GM19239 (cell line): ENCODE measurements at places on chromosomes 5 and 9.

DNA sequence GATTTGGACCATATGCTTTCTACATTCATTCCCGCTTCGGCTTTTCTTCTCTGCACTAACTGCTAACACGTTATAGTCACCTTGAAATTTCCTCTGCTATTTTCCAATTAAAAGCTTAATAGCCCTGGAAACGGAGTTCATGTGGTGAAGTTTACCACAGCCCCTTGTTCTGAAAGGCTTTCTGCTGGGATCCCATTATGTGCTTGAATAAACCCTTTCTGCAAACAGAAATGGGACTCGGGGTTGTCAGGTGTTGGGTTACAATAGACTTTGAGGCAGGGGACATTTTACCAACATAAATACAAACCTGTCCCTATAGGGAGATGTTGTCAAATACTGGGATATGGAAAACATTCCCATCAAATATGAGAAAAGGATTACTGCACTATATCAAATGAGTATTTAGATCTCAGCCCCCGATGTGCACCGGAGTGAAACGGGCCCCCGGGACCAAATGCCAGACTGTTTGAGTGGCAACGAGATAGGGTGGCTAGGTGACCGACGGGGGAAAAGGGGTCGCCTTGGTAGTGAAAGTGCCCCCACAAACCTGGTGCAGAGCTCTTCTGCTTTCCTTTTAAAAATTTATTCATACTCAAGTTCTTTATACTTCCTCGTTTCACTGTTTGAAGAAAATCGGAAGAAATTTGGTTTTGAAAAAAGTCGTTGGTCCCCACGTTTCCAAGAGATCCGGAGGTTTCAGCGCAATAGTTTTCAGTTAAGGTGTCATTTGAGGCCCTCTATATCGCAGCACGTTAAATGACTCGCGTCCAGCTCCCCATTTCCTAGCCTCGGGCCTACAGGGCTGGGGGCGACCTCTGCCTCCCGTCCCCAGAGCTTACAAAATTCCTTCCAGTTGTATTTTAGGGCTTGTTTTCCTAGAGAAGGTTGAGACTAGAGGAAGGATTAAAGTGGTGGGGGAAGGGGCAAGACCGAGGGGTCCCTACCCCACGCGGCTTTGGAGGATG is 2.1 kb upstream of the DMRT3 start:
- no peak for DNase-seq

DNA sequence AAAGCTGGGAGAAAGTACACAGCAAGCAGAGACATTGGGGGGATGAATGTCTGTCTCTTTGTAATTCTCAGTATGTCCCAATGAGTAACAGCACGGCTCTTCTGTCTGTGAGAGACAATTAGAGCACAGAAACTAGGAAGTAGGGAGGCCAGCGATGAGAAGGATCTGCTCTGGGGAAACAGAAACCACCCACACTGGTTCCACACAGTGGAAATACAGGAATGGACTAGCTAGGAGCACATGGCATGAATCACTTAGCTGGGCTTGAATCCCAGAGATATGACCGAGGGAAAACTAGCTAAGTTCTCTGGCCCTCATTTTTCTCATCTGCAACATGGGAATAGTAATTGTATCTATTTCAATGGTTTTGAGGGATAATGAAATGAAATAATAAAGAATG is 895.9 kb downstream of the TLE4 start:
- no peak for DNase-seq

DNA sequence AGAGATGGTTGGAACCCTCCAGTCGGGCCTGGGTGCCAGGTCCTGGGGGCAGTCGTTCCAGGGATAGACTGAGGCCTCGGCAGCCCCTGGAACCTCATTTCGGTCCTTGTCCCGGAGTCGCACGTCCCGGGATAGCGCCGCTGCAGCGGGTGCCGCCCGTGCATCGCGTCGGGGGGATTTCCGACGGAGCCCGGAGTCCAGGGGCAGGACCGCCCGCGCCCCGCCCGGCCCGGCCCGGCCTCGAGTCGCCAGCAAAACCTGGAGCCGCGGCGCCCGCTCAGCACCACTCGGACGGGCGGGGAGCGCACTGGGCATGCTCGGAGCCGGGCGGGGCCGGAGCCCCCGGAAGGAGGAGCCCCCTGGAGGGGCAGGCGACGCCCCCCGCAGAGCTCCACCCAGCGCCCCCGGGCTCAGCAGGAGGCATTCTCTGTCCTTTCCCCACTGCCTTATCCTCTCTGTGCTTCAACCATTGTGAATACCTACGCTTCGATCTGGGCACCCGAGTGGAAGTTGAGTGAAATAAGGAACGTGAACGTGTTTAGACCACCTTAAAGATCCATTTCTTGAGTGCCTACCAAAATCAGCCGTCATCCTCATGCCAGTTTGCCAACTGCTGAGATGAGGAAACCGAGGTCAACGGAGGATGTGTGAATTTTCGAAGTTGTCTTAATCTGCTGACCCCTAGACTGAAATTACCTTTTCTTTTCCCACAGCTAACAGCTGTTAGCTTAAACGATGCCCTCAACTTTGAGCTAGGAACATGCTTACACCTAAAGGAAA is 1.7 kb upstream of the PTPN3 start:
- no peak for DNase-seq

DNA sequence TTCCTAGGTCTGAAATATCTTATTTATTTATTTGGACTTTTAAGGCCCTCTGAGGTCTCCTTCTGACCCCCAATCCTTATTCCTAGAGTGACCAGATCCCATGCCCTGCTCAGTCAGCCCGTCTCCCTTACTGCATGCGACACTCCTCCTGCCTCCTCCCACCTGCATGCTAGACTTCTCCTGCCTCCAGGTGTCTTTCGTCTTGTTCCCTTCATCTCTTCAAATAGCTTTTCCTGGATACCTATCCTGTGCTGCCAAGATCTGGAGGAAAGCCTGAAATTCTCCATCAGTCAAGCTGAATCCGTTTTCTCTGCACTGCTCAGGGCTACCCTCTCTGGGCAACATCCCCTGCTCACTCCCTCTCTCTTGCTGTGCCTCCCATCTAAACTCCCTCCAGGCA is 81.0 kb downstream of the PRDM6 start:
- no peak for DNase-seq

DNA sequence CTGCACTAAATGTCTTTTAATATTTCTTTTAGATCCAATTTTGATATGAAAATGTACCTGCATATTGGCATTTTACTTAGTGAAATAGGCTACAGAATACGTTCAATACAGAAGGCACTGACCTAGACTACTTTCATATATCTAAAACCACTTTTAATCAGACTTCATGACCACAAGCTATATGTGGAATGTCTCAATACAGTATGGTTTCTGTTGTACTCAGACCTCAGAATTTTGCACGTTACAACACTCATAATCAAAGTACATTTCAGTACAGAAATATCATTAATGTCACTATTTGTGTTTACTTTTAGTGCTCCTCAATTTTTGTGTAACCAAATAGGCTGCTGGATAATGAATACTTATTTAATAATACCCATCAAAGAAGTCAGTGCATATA is 74.8 kb downstream of the MEF2C start:
- no peak for DNase-seq

DNA sequence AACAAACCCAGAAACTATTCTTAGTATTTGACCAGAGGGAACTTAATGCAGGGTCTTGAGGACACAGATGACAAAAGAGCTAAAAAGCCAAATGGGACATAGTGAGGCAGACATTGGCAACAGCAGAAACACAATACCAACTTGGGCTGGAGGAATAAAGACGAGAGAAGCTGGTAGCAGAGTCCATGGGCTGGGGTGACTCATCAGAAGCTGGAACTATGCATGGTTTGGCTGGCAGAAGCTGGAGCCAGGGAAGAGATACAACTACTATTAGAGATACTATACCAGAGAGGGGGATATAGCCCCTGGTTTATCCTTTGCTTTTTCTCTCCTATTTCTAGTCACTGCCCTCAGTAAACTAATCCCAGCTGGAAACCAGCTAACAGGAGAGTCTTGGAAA is 29.2 kb upstream of the DPYSL3 start:
- no peak for DNase-seq

DNA sequence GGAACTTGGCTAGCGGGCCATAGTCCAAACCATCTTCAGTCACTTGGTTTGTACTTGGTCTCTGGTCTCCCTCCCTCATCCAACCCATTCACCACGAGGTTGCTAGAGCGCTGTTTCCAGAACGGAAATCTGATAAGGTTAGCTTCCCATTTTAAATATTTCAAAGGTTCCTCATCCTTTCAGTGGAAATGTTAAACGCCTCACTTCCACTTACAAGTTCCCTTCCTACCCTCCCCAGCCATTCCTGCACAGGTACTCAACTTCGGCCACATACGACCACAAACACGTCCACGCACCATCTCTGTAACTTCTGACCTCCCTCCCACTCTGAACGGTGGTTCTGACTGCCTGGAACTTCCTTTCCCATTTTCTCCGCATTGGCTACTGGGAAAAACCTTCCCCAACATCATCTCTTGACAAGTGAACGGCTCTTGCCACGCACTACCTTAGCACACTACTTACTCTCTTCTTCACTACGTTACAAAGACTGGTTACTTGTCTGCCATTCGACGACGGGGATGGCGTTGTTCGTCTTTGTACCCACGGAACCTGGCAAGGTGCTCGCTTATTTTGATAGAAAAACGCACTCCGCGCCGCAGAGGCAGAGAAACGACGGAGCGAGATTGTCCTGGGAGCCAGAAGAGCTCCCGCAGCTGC is 629 bp downstream of the CCNH start:
- no peak for DNase-seq

DNA sequence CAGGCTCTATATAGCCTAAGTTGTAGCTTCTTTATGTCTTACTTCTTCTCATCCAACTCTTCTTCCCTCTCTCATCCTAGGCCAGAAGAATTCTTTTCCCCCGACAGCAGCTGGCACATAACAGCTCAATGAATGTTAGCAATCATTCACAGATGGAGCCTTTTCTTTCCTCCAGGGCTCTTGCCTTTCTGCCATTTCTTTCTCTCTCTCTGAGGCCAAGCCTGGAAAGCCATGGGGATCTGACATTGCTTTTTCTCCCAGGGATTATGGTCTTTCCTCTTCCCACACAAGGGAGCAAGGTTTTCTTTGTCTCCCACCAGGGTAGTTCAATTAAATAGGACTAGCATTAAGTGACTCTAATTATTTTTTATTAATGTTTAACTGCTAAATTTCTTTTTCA is 20.5 kb downstream of the SMIM15 start:
- no peak for DNase-seq

GRCh38 chr9:99607842-99608448 is 213.7 kb upstream of the NR4A3 start:
- no peak for DNase-seq
